ENCODE measurements at places on chromosomes 4 and X. TPM values are rescaled to one million over a fixed set of nuclear protein-coding genes. Genes with fewer than 3 reads are reported as not detected.

ATP8A1 gene
- total RNA-seq, result 4.0 TPM

DCAF12L2 gene
- total RNA-seq, result 0.87 TPM

PGRMC2 gene
- 30.9 TPM for total RNA-seq

HGFAC gene
- total RNA-seq, result 0.25 TPM

SLC4A4 gene
- total RNA-seq, result 12.0 TPM

VCX gene
- not detected for total RNA-seq

UGT2B11 gene
- not detected for total RNA-seq

CLOCK gene
- total RNA-seq, result 20.0 TPM

PABPC1L2B gene
- total RNA-seq, result not detected

NDUFC1 gene
- total RNA-seq, result 42.2 TPM

PCSK1N gene
- total RNA-seq, result 2.6 TPM

RPS6KA6 gene
- total RNA-seq, result 10.1 TPM

XK gene
- total RNA-seq, result 0.30 TPM

FGA gene
- 0.17 TPM for total RNA-seq

SOD3 gene
- total RNA-seq, result 21.1 TPM

GSX2 gene
- not detected for total RNA-seq

FABP2 gene
- under 0.01 TPM for total RNA-seq

IL1RAPL1 gene
- not detected for total RNA-seq

FATE1 gene
- total RNA-seq, result not detected

MEPE gene
- not detected for total RNA-seq

SCML1 gene
- 3.5 TPM for total RNA-seq

HS3ST1 gene
- total RNA-seq, result 16.9 TPM

HTN1 gene
- not detected for total RNA-seq

TDO2 gene
- total RNA-seq, result 0.05 TPM

ALPK1 gene
- total RNA-seq, result 21.1 TPM

LPAR4 gene
- total RNA-seq, result 0.70 TPM

NEIL3 gene
- 0.60 TPM for total RNA-seq
